IPS-NIHi11 (cell line): ENCODE measurements at places on chromosomes 1 and 21.

- DNase-seq: no peak
These were observed 1.4 kb downstream of the TRAPPC10 start for GRCh38 chr21:44013380-44014088.

- DNase-seq: no peak
These were observed 974 bp upstream of the FNBP1L start for GRCh38 chr1:93446837-93447451.

DNA sequence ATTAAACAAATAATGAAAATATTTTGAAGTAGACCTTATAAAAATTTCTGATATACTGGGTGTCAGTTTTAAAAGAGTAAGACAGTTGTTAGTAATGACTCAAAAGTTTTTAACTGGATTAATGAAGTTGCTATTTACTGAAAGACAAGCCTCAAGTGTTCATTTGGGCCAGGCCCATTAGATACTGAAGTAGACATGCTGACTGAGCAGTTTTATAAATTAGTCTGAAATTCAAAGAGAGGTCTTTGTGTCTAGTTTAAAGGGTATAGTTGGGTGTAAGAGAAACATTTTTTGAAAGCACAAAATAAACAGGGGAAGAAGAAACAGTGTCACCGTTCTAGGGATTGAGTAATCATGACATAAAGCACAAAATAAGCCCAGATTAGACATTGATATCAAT, 1577.2 kb downstream of the AMY1C start:
- no peak for DNase-seq

DNA sequence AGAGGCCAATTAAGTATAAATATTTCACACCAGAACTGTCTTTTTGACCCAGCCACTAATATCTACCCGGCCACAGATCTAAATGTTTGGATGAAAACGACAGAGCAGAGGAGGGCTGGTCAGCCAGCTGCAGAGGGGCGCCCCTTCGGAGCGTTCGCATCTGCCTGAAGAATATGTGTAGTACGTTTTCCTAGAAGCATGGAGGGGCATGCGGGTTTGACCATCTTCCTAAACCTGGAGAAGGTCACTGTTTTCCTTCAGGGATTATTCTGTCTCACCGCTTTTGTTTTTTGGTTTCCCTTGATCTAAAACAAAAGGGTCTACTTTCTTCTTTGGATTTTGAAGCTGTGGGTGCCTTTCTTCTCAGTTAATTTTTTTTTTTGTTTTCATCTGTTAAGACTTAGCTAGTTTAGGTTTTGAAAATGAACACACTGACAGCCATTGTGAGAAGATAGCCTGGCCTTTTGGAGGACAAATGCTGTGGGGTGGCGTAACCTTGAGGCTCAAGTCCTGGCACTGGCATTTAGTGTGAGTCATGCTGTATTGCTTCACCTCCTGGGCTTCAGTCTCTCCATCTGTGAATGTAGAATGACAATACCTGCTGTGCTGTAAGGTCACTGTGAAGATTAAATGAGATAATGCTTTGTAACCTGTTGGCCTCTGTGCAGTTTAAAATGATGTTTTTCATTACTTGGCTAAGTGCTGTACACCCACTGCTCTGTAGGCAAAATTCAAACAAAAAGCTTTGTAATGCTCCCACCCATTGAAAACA, 74.1 kb upstream of the IRF2BP2 start:
- peak; percentile 63 for DNase-seq

DNA sequence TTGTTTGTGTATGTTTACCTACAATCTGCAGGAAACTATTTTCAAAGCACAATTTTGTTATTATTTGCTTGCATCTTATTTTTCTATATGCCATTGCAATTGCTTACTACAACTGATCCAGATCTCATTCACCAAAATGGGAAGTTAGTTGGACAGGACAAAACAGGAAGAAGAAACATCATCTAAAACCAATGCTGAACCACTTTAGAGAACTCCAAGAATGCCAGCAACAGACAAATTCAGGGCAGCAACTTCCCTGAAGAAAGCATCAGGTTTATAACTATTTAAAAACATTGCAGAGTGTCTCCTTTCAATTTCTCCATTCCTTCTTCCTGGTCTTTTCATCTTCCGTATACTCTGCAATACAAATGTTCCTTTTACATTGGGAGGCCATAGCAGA, 82.4 kb upstream of the SMYD2 start:
- DNase-seq: no peak

DNA sequence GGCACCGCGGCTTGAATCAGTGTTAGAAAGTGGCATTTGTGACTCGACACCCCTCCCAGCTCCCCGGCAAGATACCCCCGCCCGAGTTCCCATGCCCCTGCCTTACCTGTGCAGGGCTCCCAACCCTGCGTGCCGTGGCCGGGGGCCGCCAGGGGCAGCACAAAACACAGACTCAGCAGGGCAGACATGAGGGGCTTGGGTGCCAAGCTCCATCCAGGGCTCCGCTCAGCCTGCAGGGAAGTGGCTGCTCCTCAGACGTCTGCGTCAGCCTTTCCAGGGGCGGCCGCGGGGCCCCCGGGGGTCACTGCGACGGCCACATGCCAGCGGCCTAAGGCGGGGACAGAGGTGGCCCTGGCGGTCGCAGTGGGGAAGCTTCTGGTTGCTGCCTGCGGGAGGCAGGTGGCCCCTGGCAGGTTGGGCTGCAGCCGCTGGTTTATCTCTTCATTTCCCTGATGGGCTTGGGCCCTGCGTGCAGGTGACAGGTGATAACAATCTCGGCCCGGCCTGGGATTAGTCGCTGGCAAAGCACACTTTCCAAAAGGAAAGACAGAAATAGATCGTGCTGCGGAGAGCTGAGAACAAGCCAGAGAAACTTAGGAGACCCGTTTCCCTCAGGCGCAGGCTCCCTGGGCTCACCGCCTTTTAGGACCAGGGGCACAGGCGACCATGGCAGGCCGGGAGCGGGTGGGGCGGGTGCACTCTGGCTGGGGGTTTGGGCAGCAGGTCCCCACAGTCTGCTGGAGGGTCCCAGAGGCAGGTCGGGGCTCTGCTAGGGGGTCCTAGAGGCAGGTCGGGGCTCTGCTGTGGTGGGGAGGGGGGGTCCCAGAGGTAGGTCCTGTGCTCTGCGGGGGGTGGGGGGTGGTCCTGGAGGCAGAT, at the start of gene TSPEAR:
Gene TSPEAR (minus strand): TSS at position 246 of the 876 bp plus-strand sequence. CDS start 58 bp downstream, at position 188.
- DNase-seq: no peak

- DNase-seq: no peak
These were observed 23.4 kb upstream of the TDRD10 start for GRCh38 chr1:154478639-154479038.
